Fibroblast of upper back skin (primary cell): ENCODE measurements at places on chromosomes 6 and 20.

DNA sequence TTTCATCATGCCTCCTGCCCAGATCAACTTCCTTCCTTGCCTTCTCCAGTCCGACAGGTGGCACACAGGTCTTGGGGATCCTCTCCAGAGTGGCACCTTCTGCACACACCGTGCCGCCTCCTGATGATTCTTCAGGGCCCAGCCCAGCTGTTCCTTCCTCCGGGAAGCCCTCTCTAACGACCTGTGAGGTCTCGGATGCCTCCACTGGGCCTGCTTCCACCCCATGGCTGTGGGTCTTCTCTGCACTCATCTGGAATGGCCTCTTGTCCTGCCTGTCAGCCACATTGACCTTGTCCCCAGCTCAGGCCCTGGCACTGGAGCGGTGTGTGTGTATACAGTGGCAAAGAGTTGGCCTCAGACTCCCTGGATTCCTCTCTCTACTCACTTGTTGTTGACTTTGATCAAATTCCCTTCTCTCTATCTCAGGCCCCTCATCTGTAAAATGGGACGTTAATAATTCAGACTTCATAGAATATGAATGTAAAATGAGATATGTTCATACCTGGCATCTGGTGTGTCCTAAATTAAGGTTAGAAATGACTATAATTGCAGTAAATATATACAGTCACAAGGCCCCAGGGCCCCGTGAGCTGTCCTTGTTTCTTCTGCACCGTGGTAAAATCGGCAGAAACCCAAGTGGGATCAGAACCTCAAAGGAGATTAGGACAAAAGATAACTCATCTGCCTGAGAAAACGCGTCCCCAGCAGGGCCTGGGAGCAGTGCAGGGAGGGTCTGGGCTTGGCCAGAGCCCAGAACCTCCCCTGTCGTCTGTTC is 1.5 kb downstream of the FAM210B start:
- no peak for DNase-seq

DNA sequence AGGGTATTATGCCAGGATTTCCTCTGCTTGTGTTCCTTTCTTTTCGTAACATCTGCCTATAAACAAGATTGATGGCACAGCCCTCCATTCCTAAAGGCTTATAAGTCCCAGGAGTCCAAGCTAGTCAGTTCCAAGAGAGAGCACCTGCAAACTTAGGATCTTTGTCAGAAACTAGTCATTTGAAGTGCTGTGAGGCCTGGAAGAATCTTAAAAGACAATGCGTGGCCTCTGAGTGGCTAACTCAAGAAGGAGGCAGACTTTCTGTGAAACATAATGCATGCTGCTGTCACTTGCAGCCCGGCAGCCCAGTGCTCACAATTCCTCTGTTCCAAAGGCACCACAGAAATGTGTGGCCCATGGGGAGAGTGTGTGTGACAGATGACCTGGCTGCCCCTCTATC is 135.0 kb upstream of the SUPT3H start:
- DNase-seq = no peak

DNA sequence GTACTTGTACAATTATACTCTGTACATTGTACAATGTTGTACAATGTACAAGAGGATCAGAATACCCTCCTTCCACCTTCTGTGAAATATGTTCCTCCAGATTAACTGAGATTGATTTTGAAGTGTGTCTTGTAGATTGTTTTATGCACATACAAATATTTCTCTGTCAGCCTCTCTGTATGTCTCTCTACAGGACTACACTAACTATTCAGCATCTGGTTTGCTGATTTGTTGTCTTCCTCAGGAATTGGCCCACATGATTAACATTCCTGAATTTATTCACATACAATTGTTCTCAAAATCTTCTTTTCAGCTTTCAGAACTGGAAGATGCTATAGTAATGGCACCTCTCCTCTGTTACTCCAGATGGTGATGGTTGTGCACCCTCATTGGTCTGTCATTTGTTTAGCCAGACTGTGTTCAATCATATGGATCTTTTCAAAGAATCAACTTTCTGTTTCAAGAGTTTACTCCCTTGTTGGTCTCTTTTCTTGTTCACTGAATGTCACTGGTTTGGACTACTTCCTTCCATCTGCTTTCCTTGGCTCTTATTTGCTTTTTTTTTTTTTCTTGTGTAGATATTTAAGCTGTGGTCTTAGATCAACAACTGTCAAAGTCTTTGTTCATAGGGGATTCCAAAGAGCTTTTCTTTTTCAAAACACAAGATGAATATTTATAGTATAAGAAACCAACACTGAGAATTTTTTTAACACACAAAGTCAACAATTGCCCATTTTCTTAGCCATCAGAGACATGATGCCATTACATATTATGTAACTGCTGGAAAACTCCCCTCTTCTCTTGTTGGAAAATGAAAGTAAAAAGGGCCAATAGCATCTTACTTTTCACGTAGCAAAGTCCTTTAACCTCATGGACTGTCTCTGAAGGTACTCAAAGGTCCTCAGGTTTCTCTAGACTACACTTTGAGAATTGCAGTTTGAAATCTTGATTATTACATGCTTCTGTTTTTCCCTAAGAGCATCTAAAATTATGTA is 67.9 kb downstream of the LPA start:
- no peak for DNase-seq

DNA sequence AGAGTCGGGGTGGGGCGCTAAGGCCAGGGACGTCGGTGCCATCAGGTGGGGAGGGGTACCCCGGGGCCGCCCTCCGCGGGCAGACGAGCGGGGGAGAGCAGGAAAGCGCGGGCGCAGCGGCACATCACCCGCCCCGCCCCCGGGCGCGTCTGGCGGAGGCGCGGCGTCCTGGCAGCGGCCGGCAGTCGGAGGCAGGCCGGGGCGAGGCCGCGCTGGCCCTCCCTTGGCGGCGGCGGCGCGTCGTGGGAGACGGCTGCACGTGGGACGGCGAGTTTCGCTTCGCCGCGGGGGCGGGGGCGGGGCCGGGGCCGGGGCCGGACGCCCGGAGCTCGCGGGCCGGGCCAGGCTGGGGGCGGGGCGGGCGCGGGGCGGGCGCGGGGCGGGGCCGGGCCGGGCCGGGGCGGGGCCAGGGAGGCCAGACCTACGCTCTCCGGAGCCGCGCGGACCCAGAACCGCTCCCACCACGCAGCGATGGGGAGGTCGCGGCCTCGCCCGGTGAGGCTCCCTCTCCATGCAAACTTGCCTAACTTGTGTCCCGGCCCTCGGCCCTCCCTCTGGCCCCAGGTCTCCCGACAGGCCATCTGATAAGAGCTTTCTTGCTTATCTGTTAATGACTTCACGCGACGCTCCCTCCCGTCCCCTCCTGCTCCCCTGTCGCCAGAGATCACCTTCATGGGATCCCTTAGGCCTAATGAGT is 12.5 kb downstream of the ITPR3 start:
- DNase-seq = peak; percentile 28

GRCh38 chr20:32805721-32806120 is 14.0 kb upstream of the MAPRE1 start:
- no peak for DNase-seq

- DNase-seq = no peak
Observed at GRCh38 chr6:87378947-87379346, 28.8 kb upstream of the CFAP206 start.

GRCh38 chr20:4369798-4370124 is 351.9 kb upstream of the PRND start:
- DNase-seq = no peak

DNA sequence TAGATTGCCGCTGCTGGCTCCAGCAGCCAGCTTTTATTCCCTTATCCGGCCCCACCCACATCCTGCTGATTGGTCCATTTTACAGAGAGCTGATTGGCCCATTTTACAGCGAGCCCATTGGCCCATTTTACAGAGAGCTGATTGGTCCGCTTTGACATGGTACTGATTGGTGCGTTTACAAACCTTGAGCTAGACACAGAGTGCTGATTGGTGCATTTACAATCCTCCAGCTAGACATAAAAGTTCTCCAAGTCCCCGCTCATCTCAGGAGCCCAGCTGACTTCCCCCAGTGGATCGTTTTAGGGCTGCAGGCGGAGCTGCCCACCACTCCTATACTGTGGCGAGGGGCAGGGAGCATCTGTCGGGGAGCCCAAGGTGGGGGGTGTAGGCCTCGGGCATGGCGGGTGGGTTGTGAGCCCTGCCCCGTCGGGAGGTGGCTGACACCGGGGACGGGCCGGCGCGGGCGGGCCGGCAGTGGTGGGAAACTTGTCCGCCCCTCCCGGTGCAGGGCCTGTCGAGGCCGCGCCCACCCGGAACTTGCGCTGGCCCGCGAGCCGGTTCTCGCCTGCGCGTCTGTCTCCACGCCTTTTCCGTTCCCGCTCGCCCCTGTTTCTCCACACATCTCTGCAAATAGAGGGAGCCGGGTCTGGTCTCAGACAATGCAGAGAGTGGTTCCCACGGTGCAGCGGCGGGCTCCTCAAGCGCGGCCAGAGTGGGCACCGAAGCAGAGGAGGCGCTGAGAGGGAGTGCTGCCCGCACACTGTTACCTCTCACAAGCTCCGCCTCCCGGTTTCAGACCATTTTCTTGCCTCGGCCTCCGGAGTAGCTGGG is 86.1 kb upstream of the STMND1 start:
- no peak for DNase-seq

DNA sequence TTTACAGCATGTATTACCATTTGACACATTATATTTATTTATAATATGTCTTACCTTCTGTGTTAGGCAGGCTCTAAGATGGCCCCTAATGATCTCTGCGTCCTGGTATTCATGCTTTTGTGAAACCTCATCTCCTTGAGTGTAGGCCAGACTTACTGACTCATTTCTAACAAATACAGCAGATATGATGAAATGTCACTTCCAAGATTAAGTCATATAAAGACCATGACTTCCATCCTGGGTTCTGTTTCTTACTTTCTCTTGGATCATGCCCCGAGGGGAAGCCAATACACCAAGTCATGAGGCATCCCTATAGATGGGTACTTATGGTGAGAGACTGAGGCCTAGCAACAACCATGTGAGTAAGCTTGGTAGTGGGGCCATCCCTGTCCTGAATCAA is 30.2 kb downstream of the ZHX3 start:
- peak; percentile 81 for DNase-seq

GRCh38 chr6:30657454-30657853 is 10.5 kb downstream of the C6orf136 start:
- DNase-seq = no peak

- DNase-seq = peak; percentile 80
Observed at GRCh38 chr20:3677733-3678132, 4.1 kb downstream of the ADAM33 start.

- DNase-seq = no peak
Observed at GRCh38 chr6:106167096-106167814, 81.1 kb downstream of the PRDM1 start.

DNA sequence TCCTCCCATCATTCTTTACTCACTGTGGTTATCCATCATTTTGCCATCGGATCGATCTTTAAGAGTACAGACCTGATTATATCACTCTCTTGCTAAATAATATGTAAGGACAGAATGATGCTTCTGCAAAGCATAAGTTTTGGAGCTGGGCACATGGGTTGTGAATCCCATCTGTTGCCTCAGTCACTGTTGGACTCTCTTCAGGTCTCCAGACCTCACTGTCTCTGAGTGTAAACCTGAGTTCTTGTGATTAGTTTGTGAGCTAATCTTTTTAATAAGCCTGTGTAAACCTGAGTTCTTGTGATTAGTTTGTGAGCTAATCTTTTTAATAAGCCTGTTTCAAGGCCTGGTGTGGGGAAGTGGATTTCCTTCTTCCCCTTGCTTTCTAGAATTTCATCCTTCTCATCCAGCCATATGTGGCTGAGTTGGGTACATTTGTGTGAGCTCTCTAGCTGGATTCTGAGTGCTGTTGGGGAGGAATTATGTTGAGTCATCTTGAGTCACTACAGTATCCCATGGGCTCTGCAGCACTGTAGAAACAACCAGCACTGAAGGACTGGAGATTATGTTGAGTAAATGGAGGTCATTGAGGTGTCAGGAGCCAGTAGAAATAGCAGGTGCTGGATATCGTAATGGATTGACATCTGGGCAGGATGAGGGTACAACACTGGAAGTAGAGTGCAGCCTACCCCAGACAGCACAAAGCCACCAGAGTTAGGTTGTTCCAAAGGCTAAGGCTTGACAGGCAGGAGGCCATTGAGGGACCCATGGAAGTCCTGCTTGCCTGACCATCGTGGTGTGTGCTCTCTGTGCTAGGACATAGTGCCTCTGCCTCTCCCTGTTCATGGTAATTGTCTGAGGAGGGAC is 52.4 kb downstream of the SCAND1 start:
- DNase-seq = peak; percentile 87

- no peak for DNase-seq
Observed at GRCh38 chr20:2365091-2365490, 15.6 kb upstream of the TGM6 start.

- no peak for DNase-seq
Observed at GRCh38 chr6:35600659-35601125, 88.0 kb upstream of the TULP1 start.

GRCh38 chr20:50850721-50851286 is 55.9 kb downstream of the BCAS4 start:
- no peak for DNase-seq

DNA sequence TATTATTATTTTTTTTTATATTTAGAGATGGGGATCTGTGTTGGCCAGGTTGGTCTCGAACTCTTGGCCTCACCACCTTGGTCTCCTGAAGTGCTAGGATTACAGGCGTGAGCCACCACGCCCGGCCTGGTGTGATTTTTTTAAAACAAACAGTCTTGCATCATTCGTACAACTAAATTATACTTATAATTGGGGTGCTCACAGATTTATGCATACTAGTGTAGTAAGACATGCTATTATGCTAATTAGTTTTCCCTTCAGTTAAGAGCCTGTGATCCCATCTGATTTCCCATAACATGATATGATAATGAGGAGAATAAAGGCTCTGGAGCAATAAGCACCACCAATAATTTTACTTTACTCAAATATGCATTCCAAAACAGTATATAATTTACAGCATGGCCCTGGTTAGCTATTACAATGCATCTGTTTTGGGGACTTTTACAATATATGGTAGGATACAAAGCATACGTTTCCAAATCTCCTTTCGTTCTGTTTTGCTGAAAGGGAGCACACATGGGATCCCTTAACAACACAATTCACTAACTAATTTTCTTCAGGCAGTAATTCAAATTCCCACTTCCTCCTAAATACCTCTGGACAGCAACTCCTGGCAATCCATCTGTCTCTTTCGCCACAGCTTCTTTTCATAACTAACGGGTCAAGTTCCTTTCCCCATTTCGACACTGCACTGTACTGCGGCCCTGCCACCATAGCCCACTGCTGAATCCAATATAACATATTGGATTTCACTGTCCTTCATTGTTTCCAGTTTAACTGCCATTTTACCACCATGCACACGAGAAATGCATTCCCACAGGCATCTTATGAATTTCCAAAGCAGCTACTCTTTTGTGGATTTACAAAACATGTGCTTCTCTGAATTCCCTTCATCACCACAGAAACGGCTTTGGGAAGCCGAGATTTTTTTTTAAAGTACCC is 1.7 kb downstream of the NUDT3 start:
- peak; percentile 76 for DNase-seq

- DNase-seq = no peak
Observed at GRCh38 chr20:10662661-10663458, 10.9 kb downstream of the JAG1 start.

- no peak for DNase-seq
Observed at GRCh38 chr6:118218156-118218555, 311.1 kb downstream of the SLC35F1 start.

- DNase-seq = no peak
Observed at GRCh38 chr6:16512544-16513290, 248.5 kb downstream of the ATXN1 start.
